Thymus (tissue), 14 donors: ENCODE measurements at places on chromosomes 7 and 10. TPM values are rescaled to one million over a fixed set of nuclear protein-coding genes. Genes with fewer than 3 reads are reported as not detected.

DNA sequence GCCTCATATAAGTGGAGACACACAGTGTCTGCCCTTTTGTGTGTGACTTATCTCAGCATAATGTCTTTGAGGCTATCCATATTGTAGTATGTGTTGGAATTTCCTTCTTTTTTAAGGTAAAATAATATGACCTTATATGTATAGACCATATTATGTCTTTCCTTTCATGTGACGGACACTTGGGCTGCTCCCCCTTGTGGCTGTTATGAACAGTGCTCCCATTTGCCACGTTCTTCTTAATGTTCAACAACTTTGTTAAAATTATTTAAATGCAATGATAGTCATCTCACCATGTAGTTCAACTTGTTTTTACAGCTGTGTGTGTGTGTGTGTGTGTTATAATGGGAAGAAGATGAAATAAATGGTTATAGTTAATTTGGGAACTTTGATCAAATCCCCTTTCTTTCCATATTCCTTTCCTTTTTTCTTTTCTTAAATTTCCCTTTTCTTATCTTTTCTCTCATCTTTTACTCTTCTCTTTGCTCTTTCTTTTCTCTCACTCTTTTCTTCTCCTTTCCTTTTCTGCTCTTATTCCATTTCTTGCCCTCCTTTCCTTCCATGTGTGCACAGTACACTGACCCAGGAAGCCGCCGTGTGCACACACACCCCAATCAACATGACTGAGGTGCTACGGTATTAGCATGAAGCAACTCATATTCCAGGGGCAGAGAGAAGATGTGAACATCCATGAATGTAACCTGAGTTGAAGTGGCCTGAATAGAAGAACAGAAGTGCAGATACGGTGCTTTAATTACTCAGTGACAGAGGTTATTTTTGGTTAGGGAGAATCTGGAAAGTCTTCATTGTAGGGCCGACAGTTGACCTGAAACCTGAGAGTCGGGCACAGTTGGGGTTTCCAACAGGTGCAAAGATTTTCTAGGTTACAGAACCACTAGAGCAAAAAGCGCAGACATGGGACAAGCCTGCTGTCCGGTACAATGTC lies 596.6 kb downstream of the SDK1 start:
- peak; percentile 9 for DNase-seq

DNA sequence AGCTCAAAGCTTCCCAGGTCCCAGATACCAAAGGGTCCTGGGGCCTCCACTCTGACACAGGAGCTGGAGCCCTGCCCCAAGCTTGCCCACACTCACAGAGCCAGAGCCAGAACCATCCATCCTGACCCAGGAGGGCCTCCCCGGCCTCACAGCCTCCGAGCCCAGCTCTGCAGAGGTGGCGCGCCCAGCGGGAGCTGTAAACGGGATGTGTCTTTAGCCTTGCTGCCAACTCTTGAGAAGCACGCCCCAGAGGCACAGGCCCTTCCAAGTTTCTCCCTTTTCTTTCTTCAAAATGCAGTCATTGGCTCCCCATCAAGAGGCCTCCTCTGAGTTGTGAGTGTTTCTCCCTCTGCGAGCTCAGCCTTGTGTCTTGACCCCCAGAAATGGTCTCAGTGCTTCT lies 75.0 kb downstream of the PDGFA start:
- no peak for DNase-seq

DNA sequence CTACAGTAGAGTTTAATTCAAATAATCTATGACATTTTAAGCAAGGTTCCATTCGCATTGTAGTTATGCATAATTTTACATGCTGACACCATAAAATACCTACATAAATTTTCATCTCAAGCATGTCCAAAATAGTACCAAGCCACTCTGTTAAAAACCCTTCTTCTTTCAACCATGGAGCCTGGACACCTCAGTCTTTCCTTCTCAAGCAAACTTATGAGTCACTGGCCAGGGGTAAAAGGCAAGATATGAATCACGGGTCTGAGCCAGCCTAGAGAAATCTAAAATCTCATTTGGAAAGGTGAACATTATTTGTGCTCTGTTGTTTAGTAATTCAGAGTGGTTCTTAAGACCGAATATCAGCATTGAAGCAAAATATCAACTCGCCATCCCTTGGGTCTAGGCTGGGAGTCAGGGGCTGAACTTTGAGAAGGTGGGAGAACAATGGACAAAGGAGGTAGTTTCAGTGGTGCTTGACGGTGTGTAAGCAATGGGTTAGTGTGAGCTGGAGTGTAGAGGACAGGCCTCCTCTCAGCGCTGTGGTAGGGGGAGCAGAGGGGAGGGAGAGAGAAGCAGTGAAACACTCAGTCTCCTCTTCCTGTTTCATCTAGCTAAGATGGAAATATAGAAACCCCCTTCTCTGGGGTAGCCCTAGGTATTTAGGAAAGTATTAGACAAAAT lies 19.1 kb upstream of the GPAM start:
- DNase-seq = no peak

DNA sequence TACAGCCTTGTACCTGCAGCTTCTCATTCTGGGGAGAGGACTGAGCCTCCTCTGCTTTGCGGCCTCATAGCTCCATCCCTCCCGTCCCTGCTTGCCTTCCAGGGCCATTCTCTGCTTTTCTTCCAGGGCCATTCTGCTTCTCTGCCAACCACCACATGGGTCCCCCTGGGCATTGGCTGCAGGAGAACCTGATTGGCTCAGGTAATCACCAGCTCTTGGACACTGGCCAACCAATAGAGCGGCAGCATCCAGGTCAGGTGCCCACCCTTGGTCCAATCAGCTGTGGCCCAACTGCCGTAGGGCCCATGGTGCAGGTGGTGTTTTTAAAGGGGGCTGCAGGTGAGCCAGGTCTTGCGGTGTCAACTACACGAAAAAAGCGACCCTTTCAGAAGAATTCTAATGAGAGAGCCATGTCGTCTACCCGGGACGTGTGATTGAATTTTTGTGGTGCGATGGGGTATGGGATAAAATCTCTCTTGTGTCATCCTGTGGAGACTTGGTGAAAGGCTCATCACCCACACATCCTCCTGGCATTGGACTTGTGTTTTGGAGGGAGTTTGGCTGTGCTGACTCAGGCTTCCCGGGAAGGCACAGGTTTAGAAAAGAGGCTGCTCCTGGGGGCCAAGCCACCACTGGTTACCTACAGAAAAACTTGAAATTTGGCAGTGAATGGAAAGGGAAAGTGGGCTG lies 46.0 kb upstream of the PODXL start:
- no peak for DNase-seq

DNA sequence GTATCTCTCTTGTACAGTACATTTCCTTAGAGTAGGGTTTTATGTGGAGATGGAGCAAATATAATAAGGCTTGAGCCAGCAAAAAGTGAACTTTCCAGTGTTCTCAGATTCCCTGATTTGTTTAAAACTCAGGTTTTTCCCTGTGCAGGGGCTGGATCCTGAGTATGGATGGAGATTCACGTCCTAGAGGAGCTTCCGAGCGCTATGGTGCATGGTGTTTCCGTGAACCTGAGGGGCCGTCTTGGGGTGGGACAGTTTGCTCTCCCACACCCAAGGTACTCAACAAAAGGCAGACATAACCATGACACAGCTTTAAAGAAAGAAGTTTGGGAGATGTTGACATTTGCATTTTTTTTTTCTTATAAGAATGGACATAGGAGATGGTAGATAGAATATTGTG lies 122.5 kb downstream of the SEC23IP start:
- no peak for DNase-seq

ZNF467 gene
- 3.8 TPM for total RNA-seq

FAM25G gene
- total RNA-seq = 1.2 TPM

DNA sequence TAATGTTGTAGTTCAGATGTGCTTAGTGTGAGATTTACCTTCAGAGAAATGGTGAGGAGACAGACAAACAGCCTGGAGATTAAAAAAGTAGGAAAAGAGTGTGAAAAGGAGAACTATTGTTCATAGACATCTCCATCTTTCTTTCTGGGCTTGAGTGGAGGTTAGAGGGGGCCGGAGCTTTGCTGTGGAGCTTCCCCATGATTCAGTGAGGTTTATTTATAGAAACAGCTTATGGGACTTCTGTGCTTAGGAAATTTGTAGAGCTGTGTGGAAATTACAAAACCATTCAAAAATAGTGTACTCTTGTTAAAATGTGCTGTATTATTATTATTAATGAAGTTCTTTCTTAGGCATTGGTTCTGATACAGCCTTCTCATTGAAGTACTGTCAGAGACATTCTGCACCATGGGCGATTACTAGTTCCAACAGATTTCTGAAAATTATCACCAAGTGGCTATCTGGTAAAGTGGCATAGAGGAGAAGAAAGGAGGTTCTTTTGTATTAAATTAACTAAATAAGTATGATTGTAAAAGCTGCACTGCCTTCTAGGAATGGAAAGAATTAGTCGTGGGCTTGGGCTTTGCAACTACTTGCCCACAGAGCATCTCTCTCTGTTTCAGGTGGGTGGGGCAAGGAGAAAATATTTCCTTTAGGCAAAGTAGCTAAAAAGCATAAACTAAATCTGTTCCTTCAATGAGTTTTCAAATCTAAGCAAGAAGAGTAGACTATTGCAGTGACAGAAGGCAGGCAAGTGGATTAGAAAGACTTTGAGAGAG lies 8.7 kb upstream of the TCAF1 start:
- no peak for DNase-seq

DNA sequence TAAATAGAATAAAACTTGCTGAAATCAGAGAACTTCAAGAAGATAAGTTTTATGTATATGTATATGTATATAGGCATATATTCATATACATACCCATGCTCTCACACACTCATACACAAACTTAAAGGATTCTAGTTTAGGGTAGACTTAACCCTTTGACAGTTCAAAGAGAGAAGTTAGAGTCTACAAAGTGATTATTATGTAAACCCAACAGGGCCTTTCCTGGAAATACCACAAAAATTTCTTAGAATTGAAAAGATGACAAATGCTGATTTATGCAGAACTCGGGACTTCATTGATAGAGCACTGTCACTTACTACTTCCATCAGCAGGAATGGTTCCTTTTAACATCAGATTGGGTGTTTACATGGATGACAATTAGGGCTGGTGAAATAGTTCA lies 763.5 kb downstream of the AUTS2 start:
- no peak for DNase-seq

DNA sequence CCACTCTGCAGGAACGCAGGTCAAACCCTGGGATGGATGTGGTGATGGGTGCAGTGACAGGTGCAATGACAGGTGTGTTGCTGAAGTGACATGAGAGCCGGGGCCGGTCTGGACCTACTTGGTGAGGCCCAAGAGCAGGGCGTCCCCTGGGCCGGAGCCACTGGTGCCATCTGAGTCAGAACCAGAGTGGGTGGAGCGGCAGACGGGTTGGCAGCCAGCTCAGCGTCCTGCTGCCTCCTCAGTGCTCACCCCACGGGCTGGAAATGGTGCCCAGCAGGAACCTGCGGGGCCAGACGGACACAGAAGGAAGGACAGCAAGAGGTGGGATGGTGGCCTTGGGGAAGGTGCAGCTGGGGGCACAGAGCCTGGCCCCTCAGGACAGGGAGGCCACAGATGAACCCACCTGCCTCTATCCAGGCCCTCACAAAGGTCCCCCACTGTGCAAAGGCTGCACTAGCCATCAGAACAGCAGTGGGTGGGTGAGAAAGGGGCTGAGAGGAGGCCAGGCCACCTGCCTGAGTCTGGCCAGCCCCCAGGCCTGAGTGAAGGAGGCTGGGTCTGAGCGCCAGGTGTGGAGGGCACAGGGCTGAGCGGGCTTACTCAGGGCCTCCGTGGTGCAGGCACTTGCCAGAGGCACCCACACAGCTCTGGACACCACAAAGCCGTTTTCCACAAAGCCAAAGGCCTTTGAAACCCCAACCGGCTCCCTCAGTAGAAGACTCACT lies 129.0 kb upstream of the PPP2R2D start:
- no peak for DNase-seq

AASS gene
- total RNA-seq = 2.5 TPM

GRCh38 chr7:28301148-28301641 lies 111.1 kb upstream of the CREB5 start:
- DNase-seq = no peak
